ENCODE measurements at places on chromosomes 2 and 18. TPM values are rescaled to one million over a fixed set of nuclear protein-coding genes. Genes with fewer than 3 reads are reported as not detected.

DNA sequence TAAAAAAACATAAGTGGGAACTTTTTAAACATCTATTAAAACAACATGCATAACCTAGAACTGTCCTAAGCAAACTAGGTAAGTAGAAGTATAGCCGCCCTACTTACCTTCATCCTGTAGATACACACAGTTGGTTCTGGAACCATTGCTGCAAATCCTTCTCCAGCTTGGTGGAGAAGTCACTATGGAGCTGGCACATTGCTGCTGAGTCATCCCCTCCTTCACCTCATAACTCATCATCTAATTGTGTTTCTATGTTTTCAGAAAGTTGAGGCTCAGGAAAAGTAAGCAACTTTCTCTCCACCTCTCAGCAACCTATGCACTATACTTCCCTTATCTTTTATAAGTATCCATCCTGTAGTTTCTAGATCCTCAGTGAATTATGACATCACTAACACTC lies 269.8 kb upstream of the MMADHC start:
- peak; percentile 77 for DNase-seq

DNA sequence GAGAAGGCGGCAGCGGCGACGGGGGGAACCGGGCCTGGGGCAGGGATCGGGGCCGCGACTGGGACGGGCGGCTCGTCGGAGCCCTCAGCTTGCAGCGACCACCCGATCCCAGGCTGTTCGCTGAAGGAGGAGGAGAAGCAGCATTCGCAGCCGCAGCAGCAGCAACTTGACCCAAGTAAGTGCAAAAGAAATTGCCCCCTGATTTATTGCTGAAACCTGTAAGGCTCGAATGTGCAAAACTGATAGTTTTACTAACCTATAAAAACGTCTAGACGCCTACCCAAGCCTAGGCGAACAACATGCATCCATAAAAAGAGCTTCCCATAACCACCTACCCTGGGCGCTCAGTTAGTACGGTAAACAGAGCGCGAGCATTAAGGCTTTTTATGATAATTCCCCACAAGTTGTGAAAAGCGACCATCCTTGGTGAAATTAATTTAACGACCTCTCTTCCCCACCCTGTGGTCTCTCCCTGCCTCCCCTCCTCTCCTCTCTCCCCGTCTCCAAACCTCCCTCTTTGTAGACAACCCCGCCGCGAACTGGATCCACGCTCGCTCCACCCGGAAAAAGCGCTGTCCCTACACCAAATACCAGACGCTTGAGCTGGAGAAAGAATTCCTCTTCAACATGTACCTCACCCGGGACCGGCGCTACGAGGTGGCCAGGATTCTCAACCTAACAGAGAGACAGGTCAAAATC lies 1.0 kb downstream of the HOXD9 start:
- DNase-seq = no peak

GRCh38 chr2:147482111-147482895 lies 362.5 kb upstream of the ACVR2A start:
- DNase-seq = peak; percentile 31

DNA sequence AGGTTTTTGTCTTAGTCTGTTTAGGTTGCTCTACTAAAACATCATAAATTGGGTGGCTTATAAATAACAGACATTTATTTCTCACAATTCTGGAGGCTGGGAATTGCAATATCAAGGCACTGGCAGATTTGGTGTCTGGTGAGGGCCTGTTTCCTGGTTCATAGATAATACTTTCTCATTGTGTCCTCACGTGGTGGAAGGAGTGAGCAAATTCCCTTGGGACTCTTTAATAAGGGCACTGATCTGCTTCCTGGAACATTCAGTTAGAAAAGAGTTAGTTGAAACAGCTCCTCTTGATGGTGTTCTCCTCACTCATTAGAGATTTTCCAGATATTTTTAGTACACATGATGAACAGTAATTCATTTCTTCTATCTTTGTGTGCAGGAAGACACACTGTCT lies 22.3 kb downstream of the COL4A3 start:
- DNase-seq = peak; percentile 38

GRCh38 chr2:164073101-164074074 lies 337.6 kb upstream of the FIGN start:
- DNase-seq = peak; percentile 17

Gene CD207
- not detected for total RNA-seq

DNA sequence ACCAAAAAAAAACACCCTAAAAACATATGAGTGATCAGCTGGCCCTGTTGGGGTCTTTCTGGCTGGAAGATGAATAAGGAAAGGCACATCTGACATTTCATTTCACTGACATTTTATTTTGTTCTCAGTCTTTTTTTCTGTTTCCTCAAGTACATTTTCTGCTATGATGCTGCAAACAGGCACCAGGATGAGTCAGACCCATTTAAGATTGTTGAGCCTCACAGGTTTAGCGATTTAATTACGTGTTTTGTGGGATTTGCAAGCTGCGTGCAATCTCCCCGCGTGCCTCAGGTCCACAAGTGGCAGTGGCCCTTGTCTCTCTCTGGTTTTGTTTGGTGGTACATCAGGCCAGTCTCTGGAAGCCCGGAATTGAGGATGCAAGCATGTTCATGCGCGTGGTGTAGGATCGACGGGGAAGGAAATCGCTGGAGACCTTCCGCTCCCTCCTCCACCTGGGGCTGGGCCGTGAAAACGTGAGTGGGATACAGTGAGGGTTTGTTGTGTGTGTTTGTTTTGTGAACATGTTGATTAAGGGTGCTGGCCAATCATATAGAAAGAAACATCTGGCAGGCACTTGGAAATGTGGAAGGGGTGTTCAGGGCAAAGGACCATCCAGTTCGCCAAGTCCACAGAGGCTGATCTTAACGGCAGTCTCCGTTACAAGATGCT lies 120.2 kb upstream of the ZNF516 start:
- peak; percentile 36 for DNase-seq

DNA sequence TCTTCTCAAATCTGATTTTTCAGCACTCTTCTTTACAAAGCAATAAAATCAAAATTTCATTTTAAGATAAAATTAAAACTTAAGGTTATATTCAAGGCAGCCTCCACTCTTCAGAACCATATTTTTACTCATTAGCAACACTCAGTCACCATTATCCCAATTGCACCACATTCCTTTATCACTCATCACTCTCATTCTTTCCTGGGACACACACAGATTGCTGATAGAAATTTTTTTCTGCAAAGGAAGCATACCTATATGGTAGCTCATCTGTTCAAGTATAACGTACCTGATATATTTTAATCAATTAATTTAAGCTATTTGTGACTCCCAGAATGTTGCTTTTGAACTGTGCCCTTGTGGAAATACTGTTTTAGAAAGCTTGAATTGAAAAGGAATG lies 1559.3 kb upstream of the ZEB2 start:
- peak; percentile 31 for DNase-seq

GRCh38 chr2:219571311-219572236 lies at the start of gene OBSL1:
TSS of gene OBSL1 (minus strand) at chr2:219571539. CDS start at chr2:219571232, 307 bp downstream.
- DNase-seq = peak; percentile 72
